ENCODE measurements at places on chromosomes 6 and 20.

DNA sequence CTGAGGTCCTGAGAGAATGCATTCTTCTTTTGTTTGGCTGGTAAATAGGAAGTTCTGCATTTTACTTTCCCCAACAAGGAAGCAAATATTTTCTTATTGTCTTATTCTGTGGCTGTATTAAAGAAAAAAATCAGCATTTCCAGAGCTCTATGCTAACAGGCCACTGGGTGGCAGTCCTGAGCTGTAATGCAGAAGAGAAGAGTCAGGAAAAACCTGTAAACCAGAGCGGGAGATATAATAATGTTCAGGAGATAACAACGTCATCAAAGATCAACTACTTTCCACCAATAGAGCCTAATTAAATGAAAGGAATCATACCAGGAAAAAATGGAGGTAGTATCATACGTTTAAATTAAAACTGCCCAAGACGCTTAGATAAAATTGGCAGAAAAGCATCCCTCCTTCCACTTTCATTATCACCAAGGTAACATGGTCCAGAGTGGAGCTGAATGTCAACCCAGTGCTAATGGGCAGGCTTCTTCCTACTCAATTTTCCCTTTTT is 55.6 kb upstream of the CARMIL1 start:
- peak; percentile 55 for DNase-seq

DNA sequence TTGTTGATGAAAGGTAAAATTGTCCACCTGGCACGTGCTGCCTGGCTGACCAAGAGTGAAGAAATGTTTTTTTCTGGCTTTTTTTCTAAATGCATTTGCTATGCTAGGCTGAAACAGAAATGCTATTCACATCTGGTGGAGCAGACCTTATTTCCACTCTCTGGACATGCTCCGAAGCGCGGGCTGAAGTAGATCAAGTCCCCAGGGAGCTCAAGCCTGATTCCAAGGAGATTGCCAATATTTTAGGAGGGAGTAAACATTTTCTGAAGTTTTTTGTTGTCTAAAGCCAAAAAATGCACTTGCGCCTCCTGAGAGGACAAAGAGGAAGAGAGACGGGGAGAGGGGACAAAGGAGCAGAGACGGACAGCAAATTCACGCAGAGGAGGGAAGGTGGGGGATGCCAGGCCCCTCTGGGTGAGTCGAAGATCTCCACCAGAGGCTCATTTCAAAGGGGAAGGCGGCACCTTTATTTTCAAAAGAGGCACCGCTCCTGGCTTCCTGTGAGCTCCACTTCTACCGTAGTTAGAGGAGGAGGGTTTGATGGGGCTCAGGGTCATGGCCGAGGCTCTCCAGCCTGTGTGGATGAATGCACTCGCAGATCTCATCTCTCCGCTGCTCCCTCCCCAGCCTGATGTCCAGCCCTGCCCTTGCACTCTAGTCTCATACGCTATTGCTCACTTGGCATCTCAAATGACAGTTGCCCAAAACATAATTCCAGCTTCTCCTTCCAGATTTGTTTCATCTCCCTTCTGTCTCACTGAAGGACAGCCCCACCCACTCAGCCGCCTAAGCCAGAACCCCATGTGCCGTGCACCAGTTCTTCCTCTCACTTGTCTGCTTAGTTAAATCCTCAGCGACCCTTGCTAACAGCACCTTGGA is 23.1 kb upstream of the SMOC2 start:
- DNase-seq: no peak

DNA sequence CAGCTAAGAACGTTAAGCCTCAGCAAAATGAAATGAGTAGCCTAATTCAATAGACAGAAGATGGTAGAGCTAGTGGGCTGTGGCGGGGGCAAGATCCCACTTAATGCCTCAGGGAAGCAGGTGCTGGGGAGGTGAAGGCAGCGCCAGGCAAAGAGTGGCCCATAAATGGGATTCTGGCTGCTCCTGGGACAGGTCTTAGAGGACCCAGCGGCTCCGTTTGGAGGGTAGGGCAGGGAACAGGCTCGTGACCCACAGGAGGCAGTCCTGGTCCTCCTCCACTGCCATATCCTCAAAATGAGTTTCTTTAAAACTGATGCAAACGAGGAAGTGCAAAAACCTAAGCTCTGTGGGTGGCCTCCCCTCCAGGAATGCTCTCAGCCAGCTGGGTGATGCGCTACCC is 32.7 kb downstream of the SAYSD1 start:
- DNase-seq: no peak

DNA sequence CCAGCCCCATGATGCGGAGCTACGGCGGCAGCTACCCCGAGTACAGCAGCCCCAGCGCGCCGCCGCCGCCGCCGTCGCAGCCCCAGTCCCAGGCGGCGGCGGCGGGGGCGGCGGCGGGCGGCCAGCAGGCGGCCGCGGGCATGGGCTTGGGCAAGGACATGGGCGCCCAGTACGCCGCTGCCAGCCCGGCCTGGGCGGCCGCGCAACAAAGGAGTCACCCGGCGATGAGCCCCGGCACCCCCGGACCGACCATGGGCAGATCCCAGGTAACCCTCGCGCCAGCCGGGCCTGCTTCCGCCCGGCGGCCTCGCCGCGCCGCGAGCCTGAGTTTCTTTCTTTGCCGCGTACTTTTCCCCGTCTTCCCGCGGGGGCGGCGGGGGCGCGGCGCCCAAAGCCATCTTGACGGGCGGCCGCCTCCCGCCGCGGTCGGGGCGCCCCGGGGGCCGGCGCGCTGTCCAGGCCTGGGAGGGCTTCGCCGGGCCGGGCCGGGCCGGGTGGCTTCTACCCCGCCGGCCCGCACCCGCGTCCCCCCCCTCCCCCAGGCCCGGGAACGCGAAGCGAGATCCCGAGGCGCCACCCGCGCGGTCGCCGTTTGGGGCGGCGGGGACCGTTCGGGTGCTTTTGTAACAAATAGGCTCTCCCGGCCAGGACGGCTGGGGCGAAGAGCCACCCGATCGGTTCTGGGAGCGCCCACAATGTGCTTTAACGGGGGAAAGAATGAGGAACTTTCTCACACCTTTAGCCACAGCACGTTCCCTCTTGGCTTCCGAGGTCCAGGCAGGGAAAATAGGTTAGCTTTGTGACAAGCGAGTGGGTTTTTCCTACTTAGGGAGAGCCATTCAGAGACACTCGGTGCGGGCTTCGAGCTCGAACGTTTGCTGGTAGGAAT is 2.3 kb downstream of the ARID1B start:
- DNase-seq: no peak

DNA sequence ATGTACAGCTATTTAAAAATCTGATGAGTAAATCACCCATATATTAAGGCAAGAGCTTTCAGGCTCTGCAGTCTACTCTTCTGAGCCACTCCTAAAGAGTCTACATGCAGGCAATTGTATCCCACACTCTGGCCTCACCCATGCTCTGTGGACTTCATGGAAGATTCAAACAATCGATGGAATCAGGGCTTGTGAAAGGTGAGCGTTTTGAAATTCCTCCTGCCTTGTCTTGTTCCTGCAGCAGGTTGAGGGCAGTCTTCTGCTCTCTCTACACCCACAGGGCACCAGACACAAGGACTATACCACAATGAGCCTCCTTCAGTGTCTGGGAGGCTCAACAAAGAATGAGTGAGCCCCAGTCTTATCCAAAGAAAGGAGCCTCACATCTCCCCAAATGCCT is 51.1 kb downstream of the TBC1D7 start:
- DNase-seq: no peak

GRCh38 chr6:49257549-49257948 is 205.5 kb downstream of the MMUT start:
- no peak for DNase-seq

- DNase-seq: peak; percentile 69
These were observed 4.0 kb downstream of the MAP3K5 start for GRCh38 chr6:136788069-136788902.

DNA sequence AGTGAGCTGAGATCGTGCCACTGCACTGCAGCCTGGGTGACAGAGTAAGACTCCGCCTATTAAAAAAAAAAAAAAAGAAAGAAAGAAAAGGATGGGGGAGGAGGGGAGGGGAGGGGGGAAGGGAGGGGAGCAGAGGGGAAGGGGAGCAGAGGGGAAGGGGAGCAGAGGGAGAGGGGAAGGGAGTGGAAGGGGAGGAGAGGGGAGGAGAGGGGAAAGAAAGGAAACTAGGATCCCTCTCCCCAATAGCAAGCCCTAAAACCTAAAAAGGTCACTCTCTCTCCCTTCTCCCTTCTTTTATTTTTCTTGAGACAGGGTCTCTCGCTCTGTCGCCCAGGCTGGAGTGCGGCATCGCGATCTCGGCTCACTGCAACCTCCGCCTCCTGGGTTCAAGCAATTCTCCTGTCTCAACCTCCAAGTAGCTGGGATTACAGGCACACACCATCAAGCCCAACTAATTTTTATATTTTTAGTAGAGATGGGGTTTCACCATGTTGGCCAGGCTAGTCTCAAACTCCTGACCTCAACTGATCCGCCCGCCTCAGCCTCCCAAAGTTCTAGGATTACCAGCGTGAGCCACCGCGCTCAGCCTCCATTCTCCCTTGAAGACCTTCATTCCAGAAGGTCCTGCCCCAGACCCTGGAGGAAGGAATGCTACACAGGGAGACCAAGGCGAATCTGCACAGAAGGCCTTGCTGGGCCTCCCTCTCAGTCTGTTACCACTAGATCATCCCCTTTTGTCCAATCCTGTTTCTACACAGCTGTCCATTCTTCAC is 45.8 kb upstream of the PIM1 start:
- DNase-seq: no peak

GRCh38 chr6:156832231-156832647 is 55.1 kb downstream of the ARID1B start:
- DNase-seq: no peak

DNA sequence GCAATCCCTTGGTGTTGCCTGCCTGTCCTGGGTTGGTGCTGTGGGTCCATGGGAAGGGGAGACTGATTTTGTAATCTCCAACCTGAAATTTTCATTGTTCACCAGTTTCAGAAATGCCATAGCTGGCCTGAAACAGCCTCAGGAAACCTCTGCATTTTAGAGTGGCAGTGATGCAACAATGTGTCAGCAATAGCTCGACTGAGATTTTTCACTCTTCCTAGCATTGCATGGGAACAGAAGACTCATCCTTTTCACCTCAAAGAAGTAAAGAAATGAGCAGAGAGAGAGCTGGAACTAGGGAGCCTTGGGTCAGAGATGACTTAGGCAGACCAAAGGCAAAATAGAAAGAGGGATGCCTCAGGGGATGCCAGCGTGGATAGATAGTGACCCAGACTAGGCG is 23.7 kb upstream of the TMEM14A start:
- no peak for DNase-seq

DNA sequence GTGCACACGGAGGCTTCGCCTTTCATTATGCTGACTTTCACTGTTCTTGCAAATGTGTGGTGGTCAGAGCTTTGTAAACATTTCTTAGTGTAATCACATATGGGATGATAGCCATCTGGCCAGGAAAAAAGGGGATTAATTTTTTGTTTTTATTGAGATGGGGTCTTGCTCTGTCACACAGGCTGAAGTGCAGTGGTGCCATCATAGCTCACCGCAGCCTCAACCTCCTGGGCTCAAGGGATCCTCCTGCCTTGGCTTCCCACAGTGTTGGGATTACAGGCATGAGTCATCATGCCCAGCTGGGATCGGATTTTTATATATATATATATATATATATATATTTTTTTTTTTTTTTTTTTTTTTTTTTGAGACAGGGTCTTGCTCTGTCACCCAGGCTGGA is 11.0 kb upstream of the TIAM2 start:
- DNase-seq: no peak

DNA sequence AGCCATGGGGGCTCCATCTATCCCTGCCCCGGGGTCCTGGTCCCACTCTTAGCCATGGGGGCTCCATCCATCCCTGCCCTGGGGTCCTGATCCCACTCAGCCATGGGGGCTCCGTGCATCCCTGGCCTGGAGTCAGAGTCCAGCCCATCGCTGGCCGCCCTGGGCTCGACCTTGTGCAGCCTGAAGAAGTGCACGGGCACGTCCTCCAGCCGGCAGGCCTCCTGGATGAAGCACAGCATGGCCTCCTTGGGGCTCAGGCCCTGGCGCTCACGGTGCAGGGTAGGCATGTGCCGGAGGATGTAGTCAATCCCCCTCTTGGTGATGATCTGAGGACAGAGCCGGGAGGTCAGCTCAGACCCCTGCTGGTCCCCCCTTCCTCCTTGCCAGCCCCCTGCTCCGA is 15.6 kb downstream of the FRMD1 start:
- no peak for DNase-seq

GRCh38 chr20:32445539-32446273 is 87.6 kb downstream of the ASXL1 start:
- DNase-seq: no peak

- DNase-seq: no peak
These were observed 241.6 kb downstream of the PTPRK start for GRCh38 chr6:128278836-128279235.

DNA sequence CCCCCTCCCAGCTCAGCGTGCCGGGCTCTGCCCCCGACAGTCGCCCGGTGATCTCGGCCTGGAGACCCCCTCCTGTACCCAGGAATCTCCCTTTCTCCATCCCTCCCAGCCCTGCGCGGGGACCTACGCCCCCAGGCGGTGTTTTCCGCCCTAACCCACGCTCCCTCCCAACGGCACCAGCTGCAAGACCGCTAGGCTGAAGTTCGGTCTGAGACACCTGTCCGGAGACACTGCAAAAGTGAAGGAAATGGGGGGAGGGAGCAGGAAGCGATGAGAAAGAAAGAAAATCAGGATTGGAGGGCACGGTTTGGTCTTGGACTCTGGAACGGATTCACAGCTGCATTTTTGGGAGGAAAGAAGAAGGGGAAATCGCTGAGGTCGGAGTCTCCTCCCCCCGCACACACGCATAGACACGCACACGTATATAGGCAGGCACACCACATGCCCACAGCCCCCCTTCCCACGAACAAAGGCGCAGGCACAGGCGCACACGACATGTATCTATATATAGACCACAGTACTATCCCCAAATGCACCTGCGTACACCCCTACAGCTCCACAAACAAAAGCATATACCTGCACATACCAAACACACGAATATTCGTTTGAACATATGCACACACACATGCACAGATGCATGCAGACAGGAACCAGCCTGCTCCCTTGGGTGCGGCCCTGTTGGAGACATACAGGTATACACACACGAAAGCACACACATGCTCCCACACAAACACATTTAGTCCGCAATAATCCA is 1.0 kb downstream of the SLC32A1 start:
- DNase-seq: no peak
